ENCODE measurements at places on chromosomes 6 and 20.

DNA sequence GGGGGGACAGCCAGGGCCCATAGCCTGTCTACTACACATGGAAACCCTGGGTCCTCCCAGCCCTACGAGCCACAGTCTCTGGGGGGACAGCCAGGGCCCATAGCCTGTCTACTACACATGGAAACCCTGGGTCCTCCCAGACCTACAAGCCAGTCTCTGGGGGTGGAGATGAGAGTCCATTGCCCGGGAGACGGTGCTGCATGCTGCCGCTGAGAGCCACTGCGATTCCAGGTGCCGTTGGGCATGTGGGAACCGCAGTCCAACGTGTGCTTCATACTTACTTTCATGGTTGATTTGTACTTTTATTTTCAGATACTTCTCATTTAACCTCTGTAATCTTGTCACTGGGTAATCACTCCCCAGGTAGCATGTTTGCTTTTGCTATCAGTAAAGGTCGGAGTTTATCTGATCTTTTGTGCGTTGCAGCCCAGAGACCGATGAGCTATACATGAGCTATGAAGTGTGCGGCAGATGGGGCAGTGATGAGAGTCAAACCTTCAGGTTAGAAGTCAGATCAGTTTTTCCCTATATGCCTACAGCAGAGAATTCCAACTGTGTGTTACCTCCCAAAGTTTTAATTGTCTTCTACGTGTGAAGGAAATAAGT lies 58.2 kb downstream of the SMOC2 start:
- DNase-seq, result no peak

DNA sequence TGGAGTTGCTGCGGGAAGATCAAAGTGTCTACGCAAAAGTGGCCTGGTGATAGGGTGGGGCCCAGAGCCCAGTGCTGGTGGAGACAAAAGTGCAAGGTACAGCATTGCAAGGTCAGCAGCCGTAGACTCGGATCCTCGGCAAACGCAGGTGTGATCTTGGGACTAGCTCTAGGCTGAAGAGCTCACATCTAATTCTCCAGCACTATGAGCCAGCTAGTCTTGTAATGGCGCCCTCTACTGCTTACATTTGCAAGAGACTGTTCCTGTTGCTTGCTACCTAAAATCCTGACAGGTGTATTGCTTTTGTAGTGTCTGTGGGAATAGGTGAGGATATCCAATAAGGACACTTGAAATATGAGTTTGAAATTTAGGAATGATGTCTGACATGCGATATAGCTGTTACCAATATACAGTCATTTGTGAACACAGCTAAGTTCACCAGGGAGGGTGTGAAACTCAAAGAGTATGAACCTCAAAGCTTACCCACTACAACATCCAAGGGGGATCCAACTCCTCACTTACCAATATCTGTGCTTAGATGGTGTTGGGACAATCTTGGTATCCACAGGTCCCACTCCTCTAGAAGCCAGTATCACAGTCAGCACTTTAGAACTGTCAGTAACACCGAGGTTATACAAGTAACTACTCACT lies 58.4 kb downstream of the PDE7B start:
- DNase-seq, result peak; percentile 5

DNA sequence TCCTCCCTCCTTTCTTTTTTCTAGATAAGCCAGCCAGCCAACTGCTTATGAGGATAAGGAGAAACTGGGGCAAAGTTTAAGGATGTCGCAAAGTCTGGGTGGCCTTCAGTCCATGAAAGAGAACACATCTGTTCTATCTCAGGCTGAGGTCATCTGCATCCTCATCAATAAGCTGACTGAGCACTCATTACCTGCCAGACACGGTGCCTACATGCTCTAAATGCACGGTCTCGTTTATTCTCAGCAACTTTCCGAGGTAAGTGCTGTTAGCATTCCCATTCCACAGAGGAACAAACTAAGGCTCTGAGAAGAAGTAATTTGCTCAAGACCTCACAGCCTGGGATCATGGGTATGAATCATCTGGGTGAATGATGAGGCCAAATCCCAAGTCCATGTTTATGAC lies 133.1 kb downstream of the BCAS1 start:
- no peak for DNase-seq

- no peak for DNase-seq
Measured at GRCh38 chr6:166989427-166990032, 9.7 kb upstream of the CEP43 start.

DNA sequence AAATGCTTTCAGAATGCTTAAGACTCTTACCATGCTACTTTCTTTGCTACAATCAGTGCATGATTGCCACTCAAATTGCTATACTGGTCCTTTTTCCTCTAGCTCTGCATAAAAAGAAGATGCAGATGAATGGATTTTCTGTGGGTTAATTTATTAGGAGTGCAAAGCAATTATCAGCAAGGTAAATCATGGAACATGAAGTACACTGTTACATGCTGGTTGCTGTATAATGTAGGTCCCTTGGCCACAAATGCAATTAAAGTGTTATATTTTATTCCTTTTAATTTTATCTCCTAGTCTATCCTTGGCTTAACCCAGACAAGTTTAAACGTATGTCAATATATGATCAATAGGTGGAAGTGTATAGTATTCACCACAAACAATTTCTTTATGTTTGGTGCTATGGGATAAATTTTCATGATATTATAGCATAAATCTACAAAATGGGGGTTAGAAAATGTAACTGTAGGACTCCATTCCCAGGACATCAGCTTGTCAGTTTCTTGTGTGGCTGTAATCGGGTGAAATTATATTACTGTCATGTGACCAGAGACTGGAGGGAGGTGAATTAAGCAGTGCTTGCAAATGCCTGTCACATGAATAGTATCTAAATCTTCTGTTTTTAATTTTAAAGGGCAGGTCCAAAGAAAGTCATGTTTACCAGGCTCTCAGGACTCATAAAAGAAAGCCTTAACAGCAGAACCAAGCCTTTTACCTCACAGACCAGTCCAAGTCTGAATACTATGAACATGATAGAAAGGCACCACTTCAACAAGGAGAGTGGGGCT lies 176.9 kb upstream of the ID4 start:
- no peak for DNase-seq
